ENCODE measurements at places on chromosomes 13 and 19.

GRCh38 chr13:31929031-31929770 lies 102.4 kb upstream of the FRY start:
- DNase-seq, result no peak

- DNase-seq, result peak; percentile 9
These were observed 184.2 kb downstream of the PTPRS start for GRCh38 chr19:5156231-5156986.

GRCh38 chr19:56101746-56102535 lies 19.2 kb downstream of the ZNF787 start:
- no peak for DNase-seq

DNA sequence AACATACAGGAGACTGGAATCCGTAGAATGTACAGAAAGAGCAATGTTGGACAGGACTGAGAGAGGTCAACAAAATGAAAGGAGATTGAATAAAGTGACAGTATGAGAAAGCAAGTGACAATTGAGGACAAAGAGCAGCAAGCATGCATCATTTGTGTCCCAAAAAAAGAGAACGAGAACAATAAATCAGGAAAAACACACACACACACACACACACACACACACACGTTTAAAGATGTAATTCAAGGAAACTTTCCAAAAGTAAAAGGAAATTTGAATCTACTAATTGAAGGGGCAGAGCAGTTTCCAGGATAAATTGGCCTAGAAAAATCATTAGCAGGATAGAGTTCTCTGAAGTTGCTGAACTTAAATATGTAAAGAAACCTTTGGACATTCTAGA lies 16.9 kb downstream of the DPY19L3 start:
- no peak for DNase-seq

GRCh38 chr13:105773863-105774538 lies 761.5 kb downstream of the EFNB2 start:
- DNase-seq, result peak; percentile 74

- no peak for DNase-seq
These were observed 47.1 kb upstream of the MRI1 start for GRCh38 chr19:13717194-13717643.

DNA sequence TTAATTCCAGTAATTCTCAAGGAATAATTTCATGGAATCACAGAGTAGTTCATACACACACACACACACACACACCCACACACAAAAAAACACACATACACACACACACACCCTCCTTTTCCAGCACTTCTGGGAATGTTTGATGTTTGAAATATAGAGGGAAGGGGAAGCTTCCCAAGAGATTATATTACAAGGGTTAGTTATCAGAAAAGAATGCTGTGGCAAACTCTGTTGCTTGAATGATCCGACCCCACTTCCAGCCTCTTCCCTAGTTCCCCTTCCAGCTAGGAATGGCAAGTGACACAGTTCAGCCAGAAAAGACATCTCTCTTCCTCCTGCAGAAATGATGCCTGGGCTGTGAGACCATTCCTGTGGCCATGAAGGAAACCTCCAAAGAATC lies 49.9 kb downstream of the KCTD12 start:
- DNase-seq, result peak; percentile 85

- DNase-seq, result peak; percentile 99
These were observed 16.0 kb upstream of the SEMA6B start for GRCh38 chr19:4575267-4576015.

- peak; percentile 87 for DNase-seq
These were observed 5.2 kb downstream of the DOCK9 start for GRCh38 chr13:98972627-98973026.

DNA sequence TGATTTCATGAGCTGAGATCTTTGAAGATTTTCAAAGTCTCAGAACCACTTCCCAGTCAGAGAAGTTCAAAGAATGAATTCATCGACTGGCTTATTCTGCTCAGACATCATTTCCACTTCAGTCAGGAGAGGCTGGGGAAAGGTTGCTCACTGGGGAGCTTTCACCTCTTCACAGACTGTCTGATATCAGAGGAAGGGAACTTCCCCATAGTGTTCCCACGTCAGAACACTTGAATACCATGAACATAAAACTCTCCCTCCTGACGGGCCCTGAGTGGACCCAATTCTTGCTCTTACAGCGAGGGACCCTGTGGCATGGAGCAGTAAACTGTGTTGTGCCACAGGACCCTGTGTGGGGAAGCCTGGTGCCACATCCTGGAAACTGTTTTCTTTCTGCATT lies 492.6 kb downstream of the COG6 start:
- DNase-seq, result no peak

DNA sequence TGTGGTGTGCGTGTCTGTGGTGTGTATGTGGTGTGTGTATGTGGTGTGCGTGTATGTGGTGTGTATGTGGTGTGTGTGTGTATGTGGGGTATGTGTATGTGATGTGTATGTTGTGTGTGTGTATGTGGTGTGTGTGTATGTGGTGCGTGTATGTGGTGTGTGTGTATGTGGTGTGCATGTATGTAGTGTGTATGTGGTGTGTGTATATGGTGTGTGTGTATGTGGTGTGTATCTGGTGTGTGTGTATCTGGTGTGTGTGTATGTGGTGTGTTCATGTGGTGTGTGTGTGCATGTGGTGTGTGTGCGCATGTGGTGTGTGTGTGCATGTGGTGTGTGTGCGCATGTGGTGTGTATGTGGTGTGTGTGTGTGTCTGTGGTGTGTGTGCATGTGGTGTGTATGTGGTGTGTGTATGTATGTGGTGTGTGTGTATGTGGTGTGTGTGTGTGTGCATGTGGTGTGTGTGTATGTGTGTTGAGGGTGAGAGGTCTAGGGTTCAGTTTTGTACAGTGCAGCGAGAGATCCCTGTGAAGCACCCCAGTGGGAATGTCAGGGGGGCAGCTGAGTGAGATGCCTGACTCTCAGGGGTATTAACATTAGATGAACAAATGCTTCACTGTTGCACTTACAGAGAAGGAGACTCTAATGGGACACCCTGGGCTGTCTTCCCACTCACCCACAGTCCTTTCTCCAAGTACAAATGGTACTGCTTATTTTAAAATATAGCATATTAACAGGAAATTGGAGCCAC lies 61.3 kb upstream of the MEDAG start:
- no peak for DNase-seq

- no peak for DNase-seq
These were observed 6.7 kb downstream of the VAV1 start for GRCh38 chr19:6779206-6779605.

DNA sequence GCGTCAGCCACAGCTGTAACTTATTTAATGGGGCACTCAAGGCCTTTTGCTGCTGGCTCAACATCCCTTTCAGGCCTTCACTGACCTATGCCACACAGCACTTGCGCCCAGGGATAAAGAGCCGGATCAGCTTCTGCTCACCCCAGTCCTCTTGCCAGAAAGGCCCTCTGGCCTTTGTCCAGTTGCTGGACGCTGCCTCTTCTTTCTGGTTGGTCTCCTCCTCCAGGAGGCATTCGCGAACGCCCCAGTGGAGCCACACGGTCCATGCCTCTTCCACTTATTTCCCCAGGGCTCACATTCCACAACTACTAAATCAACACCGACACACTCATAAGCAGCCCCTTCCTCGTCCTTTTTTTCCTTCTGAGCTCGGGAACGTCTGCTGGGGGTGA lies 3.7 kb upstream of the ZNF329 start:
- DNase-seq, result peak; percentile 13

GRCh38 chr13:83940742-83941141 lies 58.5 kb upstream of the SLITRK1 start:
- peak; percentile 83 for DNase-seq

DNA sequence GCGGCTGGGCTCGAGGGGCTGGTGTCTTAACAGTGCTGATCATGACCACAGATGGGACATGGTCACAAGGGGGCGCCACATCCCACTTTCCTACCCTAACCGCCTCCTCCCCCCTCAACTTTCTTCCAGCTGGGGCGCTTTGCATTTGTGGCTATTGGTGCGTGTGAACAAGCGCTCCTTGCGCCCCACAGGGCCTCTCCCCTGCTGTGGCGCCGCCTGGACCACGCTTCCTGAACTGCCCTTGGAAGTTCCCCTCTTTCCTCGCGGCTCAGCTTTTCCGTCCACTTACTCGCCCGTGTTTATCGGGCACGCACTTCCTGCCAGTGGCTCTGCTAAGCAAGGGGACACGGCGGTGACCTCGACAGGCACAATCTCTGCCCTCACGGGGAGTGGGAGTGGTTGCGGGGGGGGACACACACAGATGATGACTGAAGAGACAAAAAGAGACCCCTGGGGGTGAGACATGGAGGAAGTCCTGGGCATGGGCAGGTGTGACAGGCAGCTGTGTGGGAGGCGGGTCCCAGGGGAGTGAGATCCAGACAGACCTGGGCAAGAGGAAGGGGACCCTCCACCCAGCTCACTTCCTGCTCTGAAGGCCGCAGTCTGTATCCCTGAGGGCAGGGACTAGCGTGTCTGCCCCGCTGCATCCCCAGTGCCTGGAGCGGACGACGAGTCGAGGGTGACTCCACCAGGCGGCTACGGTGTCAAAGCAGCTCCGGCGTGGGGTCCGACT lies 40.3 kb downstream of the ZNF787 start:
- DNase-seq, result peak; percentile 73

DNA sequence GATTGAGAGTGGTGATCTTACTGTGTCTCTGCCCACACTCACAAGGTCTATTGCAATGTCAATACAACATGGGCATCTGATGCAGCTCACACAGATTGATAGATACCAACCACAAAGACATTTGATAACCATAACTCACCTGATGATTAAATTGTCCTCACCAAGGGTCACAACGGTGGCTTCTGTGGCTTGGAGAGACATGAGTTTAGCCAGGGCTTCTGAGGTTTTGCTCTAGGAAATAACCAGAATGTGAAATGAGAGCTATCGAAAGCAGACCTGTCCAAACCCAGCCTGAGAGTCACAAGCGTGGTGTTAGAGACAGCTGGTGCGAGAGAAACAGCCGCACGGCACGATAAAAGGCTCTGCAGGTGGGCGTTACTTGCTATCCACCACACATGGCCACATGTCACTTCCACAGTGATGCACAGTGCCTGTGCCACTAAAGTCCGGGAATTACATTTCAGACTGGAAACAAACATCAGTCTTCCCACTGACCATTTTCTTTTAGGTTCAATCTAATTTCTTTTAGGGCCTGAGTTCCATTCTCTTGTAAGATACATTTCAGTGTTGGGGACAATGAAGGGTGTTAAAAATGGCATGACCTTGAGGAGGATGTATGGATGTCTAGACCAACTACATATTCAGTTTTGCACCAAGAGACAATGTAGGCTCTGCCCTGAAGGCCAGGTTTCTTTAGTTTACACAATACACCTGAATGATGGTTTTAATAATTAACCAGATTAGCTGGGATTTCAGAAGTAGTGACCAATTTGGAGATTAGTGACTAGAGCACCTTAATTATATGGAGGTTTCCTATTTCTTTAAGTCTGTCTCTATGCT lies 53.7 kb downstream of the ATP7B start:
- no peak for DNase-seq
